ENCODE measurements at places on chromosomes 5 and 9.

GRCh38 chr5:176781054-176781375 is 29.3 kb upstream of the UNC5A start:
- DNase-seq = no peak

GRCh38 chr5:73861313-73861988 is 235.5 kb downstream of the ARHGEF28 start:
- no peak for DNase-seq

DNA sequence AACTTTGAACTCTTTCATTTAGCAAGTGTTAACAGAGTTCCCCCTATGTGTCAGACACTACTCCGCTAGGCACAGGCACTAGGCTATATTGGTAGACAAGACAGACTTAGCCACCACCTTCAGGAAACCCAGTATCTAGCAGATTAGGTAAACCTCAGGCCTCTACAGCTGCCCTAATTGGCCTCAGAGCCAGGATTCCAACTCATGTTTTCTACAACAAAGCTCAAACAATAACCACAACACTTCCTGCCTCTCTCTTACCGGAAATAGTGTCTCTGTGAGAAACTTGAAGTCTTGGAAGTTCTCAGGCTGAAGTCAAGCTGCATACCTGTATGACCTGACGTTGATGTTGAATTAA is 116.6 kb upstream of the SLC44A1 start:
- DNase-seq = no peak

- no peak for DNase-seq
These were observed 358.6 kb upstream of the PAPPA start for GRCh38 chr9:115794921-115795475.

DNA sequence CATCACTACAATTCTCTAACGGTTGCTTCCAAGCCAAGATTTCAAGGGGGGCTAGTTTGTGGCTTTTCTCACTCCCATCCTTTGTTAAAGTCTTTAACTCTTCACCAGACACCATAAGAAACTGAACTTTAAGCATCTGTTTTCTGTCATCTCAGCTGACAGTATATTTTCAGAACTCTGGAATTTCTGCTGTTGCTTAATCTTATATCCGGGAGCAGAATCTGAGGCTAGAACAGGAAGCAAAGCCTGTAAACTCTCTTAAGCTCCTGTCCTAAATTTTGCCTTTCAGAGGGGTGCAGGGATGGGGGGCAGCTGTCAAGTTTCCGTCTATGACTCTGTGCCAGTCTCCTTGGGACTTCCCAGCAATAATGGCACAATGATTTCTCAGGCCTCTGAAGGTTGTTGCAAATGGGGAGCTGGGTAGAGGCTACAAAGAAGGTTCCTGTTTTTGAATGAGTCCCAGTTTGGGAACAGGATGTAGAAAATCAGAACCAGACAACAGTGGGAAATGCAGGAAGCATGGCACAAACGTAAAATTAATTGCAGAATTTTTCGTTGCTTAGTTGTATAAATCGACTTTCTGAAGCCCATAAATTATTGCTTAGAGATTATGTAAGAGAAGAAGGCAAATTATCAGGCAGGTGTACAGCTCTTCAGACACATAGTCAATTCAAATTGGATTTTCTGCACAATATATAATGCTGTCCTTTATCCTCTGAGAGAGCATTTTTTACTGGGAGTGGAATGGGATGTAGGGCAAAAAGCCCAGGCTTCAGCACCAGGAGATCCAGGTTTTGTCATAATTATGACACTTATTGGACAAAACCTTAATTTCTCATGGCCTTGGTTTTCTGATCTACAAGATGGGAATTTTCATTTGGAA is 430.9 kb downstream of the DMAC1 start:
- no peak for DNase-seq

- no peak for DNase-seq
These were observed 122.4 kb upstream of the FGF10 start for GRCh38 chr5:44511596-44511995.

GRCh38 chr5:170268884-170269283 is 28.7 kb downstream of the LCP2 start:
- no peak for DNase-seq

DNA sequence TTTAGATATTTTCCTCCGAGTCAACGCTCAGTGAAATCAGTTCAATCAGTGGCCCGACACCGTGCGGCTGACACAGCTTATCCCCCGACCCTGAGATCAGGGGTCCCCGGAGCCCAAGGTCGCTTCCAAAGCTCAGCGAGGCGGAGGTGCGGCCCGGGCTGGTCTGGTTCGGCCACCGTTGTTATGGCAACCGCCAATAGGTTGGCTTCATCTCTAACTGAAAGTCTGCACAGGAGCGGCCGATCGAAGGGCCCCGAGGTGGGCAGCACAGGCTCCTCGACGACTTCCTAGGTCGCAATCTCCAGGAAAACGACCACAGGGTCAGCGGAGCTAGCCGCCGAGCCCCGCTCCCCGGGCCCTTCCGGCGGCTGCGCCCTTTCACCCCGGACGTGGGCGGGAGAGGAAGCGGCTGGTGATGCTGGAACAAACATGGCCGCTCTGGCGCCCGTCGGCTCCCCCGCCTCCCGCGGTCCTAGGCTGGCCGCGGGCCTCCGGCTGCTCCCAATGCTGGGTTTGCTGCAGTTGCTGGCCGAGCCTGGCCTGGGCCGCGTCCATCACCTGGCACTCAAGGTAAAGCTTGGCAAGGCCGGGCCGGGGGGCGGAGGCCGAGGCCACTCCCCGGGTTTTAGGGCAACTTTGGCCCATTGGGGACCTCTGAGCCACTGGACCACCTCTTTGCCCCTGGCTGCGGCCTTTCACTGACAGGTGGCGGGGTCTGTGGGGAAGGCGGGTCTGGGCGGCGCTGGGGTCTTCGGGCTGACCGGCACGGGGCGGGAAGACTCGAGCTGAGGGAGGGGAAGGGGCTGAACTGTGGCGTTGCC is at the start of gene GPR107:
TSS of gene GPR107 (plus strand) at position 403 of the 821 bp plus-strand sequence. CDS start at position 430, 27 bp downstream.
- DNase-seq = no peak

- no peak for DNase-seq
These were observed 139.8 kb downstream of the COL23A1 start for GRCh38 chr5:178450121-178451028.

DNA sequence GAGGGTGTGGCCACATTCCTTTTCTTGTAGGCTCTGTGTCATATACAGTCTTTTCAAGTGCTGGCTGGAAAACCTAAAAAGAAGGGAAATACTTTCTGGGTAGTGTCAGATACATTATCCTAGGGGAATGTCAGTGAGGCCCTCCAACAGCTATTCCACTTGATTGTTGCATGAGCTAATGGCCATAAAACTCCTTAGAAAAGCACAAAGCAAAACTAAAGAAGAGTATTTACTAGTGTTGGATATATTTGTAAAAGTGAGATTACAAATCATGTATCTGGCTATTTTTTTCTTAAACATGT is 829 bp downstream of the ANXA1 start:
- no peak for DNase-seq

GRCh38 chr9:115099901-115100300 is 18.1 kb downstream of the TNC start:
- DNase-seq = no peak

GRCh38 chr9:90368241-90368640 is 274.4 kb downstream of the DIRAS2 start:
- no peak for DNase-seq

- no peak for DNase-seq
These were observed 7.1 kb upstream of the ORM1 start for GRCh38 chr9:114315723-114316363.

GRCh38 chr9:38107811-38108304 is 38.8 kb upstream of the SHB start:
- DNase-seq = no peak

GRCh38 chr5:149961957-149962409 is 1.4 kb downstream of the SLC26A2 start:
- no peak for DNase-seq

GRCh38 chr9:130023144-130023787 is 19.7 kb downstream of the FNBP1 start:
- DNase-seq = no peak

DNA sequence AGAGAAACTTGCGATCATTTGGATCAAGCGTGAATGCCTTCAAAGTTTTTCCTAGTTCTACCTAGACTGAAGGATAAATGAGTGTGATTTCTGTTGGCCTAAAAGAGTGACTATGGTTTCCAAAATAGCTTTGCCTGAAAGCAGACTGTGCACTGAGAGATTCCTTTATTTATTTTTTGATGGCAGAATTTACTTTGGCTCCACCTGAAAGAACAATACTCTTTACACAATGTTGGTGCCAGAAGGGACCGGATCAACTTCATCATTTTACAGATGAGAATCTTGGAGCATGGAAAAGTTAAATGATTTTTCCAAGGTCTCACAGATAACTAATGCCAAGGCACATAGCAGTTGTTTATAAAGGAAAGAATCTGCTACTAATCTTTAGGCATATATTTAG is 199.6 kb downstream of the KCTD16 start:
- DNase-seq = no peak
